SK-N-DZ (cell line): ENCODE measurements at places on chromosomes 16 and 17.
A peak's percentile ranks its signal among the peaks of the same experiment; 100 is the strongest.

GRCh38 chr17:78764871-78765270 is 17.2 kb downstream of the CYTH1 start:
- DNase-seq, result no peak

DNA sequence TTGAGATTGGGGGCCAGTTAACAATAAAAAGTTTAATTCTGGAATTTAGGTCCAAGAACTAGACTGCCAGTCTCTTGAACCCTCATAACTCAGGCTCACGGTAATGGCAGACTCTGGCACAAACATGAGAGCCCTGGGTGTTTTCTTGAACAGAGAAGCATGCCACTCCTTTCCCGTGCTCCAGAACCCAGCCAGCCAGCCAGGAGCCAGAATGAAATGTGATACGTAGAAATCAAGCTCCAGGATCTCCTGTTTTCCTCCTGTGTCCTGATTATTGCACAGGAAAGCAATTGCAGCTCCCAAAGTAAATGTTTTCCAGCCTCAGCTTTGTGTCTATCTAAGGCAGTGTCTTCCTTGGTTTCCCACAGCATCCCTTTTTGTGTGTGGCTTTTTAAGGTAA is 46.2 kb upstream of the NOL11 start:
- peak; percentile 73 for DNase-seq

- DNase-seq, result no peak
Measured at GRCh38 chr17:78888941-78889518, 14.0 kb downstream of the CEP295NL start.

- peak; percentile 57 for DNase-seq
Measured at GRCh38 chr17:77315551-77316190, 174.9 kb downstream of the SEC14L1 start.

DNA sequence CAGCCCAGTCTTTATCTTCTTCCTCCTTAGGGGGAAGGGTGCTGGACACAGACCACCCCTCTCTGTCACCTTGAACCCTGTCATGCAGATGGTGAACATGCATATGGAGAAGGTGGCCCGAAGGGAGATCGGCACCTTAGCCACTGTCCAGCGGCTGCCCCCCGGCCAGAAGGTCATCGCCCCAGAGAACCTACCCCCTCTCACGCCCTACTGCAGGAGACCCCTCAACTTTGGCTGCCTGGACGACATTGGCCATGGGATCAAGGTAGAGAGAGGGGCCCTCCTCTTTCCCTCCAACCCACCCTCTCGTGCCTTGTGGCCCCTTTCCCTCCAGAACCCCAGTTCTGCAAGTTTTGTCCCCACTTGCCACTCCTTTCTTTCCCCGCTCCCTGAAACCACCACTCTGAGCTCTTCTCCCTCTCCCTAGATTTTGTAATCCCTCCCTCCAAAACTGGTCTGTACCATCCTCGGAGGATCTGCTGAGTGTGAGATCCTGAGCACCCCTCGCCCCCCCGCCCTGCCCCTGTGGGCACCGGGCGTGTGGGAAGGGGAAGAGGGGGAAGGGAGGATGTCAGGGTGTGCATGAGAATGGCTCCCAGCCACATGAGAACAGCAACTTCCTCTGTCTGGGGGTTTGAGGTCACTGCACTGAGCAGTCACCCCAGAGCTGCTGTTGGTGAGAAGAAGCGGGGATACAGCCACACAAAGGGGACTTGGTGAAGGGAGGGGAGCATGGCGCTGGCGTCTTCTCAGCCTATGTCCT is 7.3 kb downstream of the ABI3 start:
- DNase-seq, result no peak

DNA sequence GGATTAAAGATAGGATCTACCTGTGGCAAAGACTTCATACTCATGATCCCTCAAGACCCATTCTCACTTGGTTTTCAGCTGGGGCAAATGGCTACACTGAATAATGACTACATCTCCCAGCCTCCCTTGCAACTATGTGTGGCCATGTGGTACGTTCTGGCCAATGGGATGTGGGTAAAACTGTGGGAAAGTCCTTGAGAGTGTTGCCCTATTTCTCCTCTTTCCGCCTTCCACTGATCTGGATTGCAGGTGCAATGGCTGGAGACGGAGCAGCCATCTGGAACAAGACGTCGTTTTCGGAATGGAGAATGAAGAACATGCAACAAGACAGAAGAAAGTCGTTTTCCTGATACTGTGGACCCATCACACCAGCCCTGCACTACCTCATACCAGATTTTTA is 48.5 kb downstream of the HAPSTR1 start:
- peak; percentile 31 for DNase-seq

DNA sequence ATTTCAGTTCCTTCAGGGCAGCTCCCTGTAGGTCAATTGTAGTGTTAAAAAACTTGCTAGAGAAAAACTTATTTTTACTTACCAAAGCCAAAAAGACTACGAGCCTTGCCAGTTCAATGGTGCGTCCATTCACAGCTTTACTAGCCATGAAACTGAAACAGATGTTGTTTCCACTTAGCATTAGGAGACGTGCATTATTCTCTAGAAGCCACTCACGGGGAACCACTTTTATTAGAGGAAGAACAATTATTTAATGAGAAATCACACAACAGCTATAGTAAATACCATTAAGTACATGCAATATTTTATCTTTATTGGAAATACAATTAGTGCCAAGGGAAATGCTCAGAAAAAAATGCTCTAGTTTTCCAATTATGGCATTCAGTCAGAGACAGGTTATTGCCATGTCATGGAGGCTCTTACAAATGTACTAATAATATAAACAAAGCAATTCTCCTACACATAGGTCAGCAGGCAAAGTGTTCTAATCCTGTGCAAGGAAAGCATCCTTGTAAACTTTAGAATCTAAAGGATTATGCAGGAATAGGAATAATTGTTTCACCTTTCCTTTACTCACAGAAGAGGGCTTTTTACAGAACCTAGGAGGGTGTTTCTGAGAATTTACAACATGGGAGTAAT is 17.4 kb downstream of the LASP1NB start:
- no peak for DNase-seq

- DNase-seq, result no peak
Measured at GRCh38 chr16:88744577-88745521, 38.5 kb downstream of the CTU2 start.

GRCh38 chr17:32265192-32265923 is at the start of gene RHBDL3:
TSS of gene RHBDL3 (plus strand) at chr17:32265832. CDS start at chr17:32266190, 358 bp downstream.
- no peak for DNase-seq

DNA sequence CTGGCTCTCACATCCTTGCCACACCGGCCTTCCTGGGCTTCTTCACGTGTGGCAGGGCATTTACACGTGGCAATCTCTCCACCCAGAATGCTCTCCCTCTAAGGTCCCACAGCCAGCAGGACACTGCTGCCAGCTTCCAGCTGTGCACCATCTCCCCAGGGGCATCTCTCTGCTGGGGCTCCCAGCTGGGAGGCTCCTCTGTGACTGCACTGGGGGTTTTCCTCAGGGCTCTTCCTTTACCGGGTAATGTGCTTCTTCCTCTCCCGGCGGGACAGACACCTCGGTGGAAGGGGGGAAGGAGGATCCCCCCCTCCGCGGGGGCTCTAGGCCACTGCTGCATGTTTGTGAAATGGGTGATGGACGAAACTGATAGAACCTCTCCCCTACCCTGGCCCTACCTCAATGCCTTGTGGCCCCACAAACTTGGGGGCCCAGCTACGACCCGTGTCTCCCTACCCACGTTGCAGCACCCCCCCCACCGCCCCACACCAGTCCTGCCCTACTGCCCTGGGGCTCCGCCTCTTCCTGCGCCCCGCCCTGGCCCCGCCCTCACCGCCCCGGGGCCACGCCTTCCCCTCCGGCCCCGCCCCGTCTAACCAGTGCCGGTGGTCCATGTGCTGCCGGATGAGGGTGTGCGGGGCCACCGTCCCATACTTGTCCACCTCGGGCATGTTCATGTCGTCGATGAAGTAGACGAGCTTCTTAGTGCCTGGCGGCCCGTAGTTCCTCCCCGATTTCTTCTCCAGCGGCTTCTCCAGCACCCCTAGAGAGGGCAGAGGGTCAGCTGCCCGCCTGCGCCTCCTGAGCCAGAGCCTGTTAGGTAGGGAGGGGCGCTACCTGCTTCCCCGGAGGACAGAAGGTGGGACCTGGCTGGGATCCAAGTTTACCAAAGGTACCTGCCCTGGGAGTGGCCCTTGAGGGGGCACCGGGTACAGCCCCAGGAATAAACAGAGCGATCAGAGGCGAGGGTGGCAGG is 92.6 kb downstream of the DNAH17 start:
- DNase-seq, result no peak

DNA sequence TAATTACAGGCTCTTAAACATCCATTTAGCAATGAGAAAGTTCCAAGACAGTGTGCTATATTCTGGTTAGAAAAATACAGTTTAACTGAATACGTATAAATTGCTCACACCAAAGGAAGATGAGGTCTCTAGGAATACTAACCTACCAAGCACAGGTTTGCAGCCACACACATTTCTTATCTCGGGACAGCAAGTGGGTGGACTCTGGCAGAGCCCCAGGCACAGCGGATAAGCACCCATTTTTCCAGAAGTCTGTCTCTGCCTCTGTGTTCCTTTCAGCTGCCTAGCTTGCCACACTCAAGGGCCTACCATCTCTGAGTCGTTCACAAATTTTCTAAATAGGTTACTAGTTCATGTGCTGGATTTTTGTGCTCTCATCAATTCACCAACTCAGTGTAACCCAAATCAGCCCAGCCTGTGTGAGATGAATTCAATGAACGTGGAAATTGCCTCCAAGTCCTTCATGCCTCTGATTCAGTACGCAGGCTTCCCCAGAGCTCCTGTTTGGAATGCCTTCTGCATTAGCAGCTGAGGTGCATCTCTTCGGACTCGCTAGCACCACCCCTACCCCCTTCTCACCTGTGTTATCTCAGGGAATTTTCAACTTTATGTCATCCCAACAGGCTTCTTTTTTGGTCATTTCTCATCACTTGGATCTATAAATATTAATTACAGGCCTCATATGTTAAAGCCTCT is 581.0 kb upstream of the CDH11 start:
- DNase-seq, result no peak

GRCh38 chr16:29736112-29736511 is 9.7 kb downstream of the C16orf54 start:
- DNase-seq, result peak; percentile 63

DNA sequence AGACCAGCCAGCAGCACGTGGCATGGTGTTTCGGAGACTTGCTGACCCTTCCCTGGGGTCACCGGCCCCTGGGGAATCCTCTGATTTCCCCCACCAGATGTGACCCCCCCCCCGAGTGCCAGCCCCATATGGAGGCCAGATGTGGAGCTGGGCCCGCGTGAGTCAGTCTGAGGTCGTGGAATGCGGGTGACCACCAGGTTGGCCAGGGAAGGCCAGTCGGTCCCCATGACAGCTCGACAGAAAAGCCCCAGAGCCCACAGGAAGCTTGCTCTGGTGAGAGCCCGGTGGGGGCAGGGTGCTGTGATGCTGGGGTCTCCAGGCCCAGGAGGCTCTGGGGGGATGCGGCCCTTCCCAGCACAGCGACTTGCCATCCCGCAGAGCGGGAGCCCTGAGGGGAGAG is 209.0 kb downstream of the NTN1 start:
- DNase-seq, result no peak

GRCh38 chr16:17658881-17659280 is 188.1 kb upstream of the XYLT1 start:
- no peak for DNase-seq

GRCh38 chr16:66242672-66243071 is 123.8 kb upstream of the CDH5 start:
- DNase-seq, result no peak

- no peak for DNase-seq
Measured at GRCh38 chr16:17951378-17951777, 385.2 kb downstream of the NPIPA8 start.

DNA sequence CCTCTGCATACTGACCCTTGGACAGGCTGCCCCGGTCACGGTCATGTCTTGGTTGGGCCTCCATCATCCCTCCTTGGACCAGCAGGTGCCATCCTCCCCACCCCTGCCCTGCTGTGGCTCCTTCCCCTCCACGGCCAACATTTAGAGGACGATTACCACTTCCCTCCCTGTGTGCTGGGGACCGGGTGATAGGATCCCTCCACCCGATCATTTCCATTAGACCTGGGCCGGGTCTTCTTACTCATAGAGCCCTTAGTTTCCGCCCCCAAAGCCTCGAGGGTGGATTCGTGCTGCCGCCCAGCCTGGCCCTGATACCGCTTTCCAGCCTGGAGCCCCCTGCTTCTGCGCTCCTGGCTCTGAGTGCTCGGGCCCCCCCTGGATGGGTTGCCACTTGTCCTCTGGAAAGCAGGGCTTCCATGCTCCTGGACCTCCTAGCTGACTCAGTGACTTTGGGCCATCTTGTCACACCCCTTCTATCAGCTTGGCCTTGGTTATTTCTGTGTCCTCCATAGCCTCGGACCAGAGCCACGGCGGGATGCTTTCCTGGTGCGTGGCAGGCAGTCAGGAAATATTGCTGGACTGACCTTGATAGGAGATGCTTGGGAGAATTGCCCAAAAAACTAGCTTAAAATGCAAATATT is 171.4 kb downstream of the SEC14L1 start:
- no peak for DNase-seq

- peak; percentile 77 for DNase-seq
Measured at GRCh38 chr17:45131616-45132319, 547 bp downstream of the PLCD3 start.

- no peak for DNase-seq
Measured at GRCh38 chr17:6642592-6642991, 1.7 kb downstream of the TXNDC17 start.

DNA sequence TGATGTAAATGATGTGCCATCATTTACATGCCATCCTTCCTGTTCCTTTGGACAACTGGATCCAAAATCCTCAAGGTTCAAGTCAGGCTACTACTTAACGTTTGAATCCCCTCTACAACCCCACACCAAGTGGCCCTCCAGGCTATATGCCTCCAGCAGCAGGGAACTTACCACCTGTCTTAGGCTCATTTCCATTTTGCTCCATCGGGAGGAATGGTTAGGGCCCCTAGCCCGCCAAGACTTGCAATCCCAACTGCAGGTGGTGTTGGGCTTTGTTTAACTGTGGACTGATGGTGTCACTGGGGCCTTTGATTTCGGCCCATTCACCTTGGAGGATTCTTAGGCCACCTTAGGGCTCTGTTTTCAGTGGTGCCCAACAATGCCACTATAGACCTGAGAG is 9.7 kb downstream of the HNF1B start:
- no peak for DNase-seq

DNA sequence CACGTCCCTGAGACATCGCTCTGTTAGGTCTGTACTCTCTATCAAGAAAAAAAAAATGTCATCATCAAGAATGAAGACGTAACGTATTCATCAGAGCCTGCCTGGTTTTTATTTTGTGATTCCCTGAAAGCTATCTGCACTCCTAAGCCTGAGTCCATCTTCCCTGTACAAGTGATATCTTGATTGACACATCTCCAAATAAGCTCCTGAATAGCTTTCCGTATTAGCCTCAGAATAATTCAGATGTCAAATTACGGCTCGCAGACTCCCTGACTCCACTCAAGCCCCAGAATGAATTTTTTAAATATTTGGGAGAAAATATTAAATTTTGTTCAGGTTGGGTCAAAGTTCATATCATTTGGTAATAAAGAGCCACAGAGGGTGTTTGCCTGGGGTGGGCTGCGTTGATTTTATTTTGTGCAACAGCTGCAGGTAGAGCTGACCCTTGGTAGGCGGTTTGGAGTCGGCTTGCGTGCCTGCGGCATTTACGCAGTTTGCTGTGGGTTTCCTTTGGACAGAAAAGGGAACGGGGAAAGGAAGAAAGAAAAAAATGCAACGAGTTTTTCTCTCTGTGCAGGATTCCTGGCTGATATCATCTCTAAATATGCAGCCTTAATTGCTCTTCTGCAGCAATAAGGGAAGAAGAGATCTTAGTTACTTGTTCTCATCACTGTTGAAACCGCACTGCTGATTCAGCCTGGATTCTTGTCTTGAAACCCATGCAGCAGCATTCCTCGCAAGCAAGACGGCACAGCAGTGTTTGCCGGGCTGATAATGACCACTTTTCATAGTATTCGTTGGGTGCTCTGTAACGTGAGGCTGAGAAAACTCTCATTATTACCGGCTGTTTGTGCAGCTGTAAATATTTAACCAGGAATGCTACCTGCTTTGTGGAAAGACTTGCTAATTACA is 114.7 kb downstream of the IRX3 start:
- DNase-seq, result peak; percentile 40
